ENCODE measurements at places on chromosomes 2 and 18.

DNA sequence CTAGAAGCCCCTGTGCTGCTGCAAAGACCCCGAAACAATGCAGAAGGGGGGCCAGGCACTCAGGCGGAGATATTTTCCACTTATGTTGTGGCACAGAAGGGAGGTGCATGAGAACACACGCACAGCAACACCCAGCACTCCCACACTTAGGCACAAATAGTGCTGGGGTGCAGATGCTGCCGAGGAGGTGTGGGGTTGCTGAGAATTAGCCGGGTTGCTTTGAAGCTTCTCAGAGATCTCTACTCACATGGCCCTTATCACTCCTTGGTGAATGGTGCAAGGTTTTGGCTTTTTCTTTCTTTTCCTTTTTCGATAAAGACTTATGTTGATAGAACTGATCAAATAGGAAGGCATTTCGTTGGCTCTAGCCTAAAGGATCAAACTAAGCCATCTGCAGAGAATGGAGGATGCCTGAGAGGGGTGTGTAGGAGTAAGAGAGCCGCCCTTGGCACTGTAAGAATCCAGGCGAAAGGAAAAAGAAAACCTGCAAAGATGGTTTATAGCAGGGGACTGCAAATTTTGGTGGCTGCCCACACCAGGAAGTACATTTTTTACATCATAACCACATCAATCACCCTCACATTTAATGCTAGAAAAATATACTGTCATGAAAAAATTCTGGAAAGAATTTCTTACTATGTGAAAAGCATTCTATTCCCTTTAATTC lies 27.9 kb upstream of the FHL2 start:
- no peak for DNase-seq

DNA sequence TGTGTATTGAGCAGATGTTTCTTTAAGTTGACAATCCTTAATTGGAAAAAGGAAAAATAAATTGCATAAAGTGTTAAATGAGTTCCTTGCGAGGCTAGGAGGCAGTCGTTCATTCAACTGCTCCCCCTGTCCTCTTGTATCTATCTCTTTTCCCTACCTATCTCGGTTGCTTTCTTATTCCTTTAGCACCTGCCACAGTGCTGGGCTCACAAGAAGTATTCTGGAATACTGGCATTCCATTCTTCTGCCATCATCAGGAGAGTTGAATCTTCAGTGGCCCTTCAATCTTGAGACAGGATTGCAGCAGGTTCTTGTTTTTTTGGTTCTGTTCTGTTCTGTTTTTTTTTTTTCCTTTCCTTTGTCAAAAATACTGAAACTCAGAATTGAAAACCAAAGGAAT lies 143.1 kb upstream of the AQP4 start:
- no peak for DNase-seq

DNA sequence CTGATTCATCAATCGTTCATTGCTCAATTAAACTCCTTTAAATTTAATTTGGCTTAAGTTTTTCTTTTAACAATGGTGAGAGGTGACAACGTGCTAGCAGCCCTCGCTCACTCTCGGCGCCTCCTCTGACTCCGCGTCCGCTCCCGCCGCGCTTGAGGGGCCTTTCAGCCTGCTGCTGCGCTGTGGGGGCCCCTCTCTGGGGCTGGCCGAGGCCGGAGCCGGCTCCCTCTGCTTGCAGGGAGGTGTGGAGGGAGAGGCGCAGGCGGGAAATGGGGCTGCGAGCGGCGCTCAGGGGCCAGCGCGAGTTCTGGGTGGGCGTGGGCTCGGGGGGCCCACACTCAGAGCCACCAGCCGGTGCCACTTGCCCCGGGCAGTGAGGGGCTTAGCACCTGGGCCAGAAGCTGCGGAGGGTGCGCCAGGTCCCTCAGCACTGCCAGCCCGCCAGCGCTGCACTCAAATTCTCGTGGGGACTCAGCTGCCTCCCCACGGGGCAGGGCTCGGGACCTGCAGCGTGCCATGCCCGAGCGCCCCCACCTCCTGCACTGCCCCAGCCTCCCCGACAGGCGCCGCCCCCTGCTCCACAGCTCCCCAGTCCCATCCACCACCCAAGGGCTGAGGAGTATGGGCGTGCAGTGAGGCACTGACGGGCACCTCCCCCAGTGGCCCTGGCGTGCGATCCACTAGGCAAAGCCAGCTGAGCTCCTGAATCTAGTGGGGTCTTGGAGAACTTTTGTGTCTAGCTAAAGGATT lies 19.6 kb downstream of the ANKMY1 start:
- DNase-seq = no peak

DNA sequence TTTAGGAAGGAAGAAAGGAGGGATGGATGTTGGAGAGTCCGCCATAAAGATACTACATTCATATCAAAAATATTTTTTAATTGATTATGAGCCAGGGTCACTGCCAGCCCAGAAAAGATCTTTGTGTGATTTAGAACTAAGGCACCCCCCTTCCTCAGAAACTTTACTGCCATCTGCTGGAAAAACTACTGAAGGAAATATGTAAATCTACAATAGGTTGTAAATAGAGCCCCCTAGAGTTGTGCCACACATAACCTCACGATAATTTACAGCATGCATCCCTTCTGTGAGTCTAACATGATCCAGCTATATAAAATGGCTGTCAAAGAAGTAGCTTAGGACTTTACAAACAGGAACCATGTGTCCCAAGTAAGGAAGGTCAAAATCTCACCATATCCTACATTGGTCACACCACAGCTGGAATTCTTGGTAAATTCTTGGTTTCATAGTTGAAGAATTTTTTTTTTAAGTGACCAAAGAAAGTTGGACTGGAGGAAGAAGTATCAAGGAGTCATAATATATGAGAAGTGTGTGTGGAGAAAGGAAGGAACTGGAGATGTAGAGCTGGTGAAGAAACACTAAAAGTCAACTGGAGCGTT lies 152.5 kb downstream of the CYP26B1 start:
- DNase-seq = peak; percentile 62
